ENCODE measurements at places on chromosomes 4 and X. TPM values are rescaled to one million over a fixed set of nuclear protein-coding genes. Genes with fewer than 3 reads are reported as not detected.

DNA sequence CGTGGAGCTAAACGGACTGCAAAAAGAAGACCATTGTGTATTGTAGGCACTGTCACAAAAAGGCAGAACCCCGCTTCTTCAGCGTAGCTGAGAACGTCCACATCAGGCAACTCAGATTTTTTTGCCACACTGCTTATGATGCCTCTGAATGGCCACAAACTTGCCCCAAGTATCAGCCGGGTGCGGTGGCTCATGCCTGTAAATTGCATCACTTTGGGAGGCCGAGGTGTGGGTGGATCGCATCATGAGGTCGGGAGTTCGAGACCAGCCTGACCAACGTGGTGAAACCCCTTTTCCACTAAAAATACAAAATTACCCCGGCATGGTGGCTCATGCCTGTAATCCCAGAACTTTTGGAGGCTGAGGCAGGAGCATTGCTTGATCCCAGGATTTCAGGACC is 14.9 kb upstream of the IL3RA start:
- no peak for DNase-seq

The C4orf36 gene
- not detected for total RNA-seq

The MAGEC2 gene
- not detected for total RNA-seq

- DNase-seq, result no peak
These were observed at the start of gene CDX4 for GRCh38 chrX:73446831-73447230. CDX4 (plus strand) TSS chrX:73447053; CDS start chrX:73447254, 201 bp downstream.

The FAM9C gene
- not detected for total RNA-seq

DNA sequence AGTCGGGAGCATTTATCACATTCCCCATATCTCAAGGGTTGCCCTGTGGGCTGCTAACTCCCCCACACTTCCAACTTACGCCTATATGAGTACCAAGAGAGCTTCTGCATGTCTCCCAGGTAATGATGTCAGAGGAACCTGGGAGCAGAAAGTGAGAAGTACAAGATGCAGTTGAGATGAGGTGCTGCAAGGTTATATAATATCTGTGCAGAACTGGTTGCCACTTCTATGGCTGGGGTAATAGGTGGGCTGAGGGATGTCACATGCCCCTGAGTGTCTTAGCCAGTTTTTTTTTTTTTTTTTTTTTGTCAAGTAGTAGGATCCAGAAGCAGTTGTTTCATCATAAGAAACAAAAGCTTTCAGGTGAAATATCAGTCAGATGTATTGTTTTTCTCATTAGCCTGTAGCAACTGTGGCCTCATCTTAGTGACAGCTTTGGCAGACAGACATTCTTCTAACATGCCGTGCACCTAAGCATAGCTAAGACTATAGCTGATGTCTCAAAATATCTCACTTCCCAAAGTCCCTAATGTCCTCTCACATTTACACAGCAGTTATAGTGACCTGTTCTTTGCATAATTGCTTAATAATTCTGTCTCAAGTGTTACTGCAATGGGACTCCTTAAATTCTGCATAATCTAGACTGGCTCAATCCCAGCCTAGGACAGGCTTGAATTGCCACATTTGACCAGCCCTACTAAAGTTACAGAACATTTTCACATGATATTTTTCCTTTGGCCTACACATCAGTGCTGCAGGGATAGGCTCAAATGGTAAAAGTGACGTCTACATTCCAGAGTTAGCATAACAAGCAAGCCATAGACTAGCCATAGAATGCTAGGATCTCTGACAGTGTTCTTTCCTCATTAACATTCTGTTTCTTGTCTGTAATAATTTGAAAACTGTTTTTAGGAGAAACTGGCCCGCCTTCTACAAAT is 17.9 kb upstream of the MAOB start:
- DNase-seq, result no peak

- DNase-seq, result no peak
These were observed 111.9 kb downstream of the KDR start for GRCh38 chr4:55013431-55013955.

DNA sequence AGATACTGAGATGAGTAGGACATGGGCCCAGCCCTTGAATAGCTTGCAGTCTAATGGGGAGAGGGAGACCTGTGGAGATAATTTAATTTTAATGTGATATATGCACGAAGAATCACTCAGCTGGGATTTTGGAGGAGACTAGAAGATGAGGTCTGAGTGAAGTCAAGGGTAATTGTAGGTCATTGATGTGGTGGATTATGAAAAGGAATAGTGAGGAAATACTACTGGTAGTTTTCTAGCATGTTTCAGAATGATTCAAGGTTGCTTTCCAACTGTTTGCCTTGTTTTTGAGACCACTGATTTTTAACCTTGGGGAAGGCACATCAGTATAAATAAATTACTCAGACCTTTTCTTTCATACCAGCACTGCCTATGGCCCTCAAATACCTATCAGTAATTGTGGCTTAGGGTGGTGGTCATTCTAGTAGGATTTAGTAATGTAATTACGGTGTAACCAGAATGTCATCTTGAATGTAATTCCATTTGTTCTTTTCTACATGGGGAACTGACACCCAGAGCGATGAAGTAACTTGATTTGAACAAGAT is 25.6 kb downstream of the PTTG2 start:
- no peak for DNase-seq

DNA sequence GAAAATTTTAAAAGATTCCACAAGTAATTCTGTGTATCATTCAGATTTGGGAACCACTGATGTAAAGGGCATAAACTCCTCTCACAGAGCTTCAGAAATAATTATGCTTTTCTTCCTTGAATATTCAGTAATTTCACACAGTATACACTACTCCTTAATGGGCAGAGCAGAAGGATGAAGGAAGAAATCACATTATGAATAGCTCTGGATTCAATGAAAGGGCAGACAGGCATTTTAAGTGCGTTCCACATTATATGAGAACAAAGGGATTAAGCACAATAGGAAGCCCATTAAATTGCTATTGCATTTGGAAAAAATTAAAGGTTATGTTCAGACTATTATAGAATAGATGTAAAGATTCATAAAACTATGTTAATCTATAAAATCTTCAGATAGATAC is 142.6 kb downstream of the PDHA2 start:
- no peak for DNase-seq

DNA sequence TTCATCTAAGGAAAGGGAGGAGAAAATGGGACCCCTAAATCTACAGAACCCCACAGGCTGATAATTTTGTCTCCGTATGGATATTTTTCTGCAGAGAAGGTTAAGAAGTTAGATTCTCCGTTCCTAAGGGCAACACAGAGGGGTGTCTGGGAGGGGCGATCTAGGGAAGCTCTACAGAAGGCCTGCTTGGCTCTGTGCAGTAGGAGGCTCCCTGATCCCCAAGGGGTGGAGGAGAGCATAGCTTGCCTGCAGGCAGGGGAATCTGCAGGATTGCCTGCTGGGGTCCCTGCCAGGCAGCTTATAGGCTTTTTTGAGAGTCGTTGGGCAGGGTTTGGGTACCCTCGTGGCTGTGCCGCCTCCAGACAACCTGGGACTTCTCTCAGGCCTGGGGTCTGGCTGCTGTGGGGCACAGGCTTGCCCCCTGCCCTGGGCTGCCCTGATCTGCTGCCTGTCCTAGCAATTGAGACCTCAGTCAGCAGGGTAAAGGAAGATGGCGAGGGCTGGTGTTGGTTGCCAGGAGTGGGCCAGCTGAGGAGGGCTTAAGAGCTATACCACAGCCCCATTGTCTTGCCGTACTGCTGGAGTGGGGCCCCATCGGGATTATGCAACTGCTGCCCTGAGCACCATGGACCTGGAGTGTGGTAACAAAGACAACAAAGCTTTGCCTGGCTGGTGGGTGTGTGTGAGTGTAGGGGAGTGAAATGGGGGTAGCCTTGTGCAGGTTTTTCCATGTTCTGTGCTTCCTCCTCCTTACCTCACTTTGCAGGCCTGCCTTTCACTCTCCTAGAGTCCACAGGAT is 74.1 kb downstream of the EFNB1 start:
- DNase-seq, result no peak

The INTU gene
- 10.8 TPM for total RNA-seq

- DNase-seq, result no peak
These were observed 198.6 kb downstream of the ARHGAP24 start for GRCh38 chr4:85673540-85673939.

- DNase-seq, result peak; percentile 77
These were observed 88.3 kb downstream of the ZAR1 start for GRCh38 chr4:48578132-48578968.

DNA sequence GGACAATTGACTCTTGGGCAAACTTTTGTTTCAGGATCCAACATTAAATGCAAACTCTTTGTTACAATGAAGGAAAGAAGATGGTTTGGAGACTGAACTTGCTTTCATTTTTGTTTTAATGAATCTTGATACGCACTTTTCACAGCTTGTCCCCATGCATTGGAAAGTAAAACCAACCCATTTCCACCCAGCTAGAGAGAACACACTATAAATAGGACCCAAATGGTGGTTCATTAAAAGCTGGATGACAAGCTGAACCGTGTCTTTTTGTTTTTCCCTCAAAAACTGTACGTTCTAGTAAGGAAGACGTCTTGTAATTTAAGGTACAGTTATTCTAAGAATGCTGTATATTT is 95.3 kb upstream of the EGFL6 start:
- no peak for DNase-seq

GRCh38 chrX:134764202-134764785 is 106.0 kb upstream of the PLAC1 start:
- DNase-seq, result peak; percentile 7

All from G401 (cell line).